T-cell (primary cell): ENCODE measurements at places on chromosomes 12 and 14.
A peak's percentile ranks its signal among the peaks of the same experiment; 100 is the strongest.

DNA sequence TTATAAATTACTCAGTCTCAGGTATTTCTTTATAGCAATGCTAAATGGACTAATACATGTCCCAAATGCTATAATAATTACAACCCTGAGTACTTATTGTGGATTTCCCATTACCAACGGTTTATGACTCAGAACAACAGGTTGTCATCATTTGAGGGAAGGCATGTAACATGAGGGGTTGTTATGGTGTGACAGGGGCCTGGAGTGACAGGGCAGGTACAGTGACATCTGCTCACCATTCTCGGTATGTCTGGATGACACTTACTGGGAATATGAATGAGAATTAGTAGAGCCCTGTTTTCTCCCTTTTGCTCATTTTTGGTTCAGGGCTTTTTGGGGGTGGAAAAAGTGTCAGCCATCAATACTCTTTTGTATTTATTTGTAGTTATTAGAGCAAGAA is 36.2 kb upstream of the FERMT2 start:
- no peak for DNase-seq

- no peak for DNase-seq
Observed at GRCh38 chr12:5163661-5164060, 120.0 kb downstream of the KCNA5 start.

DNA sequence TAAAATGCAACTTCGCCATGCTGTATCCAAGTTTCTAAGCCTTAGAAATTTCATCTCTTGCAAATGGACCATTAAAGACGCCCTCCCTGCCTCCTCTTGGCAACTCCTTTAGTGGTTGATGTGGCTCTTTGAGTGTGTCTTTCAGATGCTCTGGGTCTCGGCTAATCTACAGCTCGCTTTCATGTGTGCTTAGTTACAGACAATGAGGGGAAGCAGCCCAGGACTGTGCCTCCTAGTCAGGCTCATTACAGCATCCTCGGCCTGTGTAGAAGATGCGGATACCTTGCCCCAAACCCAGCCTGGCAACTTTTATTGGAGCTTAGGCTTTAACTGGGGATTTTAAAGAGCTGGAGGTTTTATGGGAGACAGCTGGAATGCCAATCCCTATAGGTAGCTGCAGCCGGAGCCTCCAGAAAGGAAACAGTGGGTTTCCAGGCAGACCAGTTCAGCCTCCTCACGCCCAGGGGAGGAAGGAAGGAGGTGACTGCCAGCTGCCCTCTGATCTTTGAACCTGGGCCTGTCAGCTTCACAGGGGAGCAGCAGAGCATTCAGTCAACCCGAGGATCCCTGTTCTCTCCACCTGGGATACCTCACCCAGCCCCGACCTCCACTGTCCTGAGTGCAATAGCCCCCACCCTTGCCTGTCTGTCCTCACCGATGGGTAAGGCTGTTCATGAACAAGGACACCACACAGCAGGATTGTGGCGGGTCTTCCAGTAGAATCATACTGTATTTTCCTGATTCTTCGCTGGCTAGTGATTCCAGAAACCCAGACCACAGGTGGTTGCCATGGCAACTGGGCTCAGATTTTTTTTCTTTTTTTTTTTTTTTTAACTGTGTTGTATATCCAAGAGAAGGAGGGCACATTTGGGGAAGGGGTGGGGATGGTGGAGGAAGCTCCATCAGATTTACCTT is 638.5 kb downstream of the MED13L start:
- DNase-seq: no peak

DNA sequence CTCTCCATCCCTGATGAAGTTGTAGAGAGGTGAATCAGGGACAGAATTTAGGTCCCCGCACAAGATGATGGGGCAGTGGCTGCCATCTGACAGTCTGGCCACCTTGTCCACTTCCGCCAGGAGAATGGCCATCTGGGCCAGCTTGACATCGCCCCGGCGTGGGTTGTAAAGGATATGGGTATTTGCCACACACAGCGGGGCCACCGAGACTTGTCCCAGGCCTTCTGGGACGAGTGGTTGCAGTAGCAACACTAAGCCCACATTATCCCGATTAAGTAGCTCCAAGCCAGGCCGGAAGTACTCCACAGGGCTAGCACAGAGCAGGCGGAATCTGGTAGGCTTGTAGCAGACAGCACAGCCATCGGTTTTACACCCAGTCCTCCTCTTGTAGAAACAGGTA is 6.2 kb downstream of the ANGEL1 start:
- DNase-seq: no peak

- DNase-seq: no peak
Observed at GRCh38 chr12:97764700-97765099, 302.1 kb downstream of the RMST start.

GRCh38 chr14:85576848-85577542 is 47.1 kb downstream of the FLRT2 start:
- DNase-seq: no peak

GRCh38 chr14:75833326-75834020 is 148.3 kb downstream of the TGFB3 start:
- DNase-seq: no peak

DNA sequence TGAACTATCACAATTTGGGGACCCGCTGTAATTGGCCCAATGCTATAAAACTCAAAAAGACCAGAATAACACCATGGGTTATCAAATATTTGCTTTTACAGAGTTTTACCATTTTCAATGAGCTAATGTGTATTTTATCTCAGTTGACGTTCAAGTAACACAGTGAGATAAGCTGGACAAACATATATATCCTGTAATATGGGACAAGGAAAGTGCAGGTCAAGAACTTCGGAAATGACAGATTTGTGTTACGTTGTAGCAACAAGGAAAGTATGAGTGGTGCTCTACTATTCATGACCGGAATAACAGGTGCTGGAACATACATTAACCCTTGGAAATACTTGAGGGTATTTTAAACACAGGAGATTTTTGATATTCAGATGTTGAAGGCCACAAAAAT is 566.4 kb upstream of the FLRT2 start:
- no peak for DNase-seq

- no peak for DNase-seq
Observed at GRCh38 chr12:81800298-81801148, 41.4 kb upstream of the PPFIA2 start.

DNA sequence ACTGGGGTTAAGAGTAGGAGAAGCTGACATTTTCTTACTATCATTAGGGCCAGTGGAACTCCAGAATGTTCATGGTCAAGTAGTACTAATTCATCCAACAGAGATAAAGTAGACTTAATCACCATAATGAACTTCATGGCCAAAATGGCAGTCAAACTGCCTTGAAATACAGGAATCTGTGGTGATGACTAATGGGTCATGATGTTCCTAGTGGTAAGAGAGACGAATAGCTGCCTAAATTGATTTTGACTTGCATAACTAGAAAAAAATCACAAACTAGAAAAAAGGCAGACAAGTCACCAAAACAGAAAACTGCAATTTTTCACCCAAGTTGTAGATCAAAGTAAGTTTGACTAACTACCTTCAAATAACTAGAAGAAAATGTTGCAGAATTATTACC is 138.5 kb downstream of the MGAT4C start:
- no peak for DNase-seq

- DNase-seq: no peak
Observed at GRCh38 chr14:30108975-30109700, 181.5 kb upstream of the PRKD1 start.

- DNase-seq: no peak
Observed at GRCh38 chr12:19451196-19451595, 11.9 kb downstream of the AEBP2 start.

GRCh38 chr14:76002383-76002782 is 16.8 kb downstream of the IFT43 start:
- no peak for DNase-seq

- DNase-seq: no peak
Observed at GRCh38 chr12:71312768-71313403, 126.7 kb upstream of the LGR5 start.

GRCh38 chr12:2364631-2365051 is 311.9 kb downstream of the CACNA1C start:
- no peak for DNase-seq

DNA sequence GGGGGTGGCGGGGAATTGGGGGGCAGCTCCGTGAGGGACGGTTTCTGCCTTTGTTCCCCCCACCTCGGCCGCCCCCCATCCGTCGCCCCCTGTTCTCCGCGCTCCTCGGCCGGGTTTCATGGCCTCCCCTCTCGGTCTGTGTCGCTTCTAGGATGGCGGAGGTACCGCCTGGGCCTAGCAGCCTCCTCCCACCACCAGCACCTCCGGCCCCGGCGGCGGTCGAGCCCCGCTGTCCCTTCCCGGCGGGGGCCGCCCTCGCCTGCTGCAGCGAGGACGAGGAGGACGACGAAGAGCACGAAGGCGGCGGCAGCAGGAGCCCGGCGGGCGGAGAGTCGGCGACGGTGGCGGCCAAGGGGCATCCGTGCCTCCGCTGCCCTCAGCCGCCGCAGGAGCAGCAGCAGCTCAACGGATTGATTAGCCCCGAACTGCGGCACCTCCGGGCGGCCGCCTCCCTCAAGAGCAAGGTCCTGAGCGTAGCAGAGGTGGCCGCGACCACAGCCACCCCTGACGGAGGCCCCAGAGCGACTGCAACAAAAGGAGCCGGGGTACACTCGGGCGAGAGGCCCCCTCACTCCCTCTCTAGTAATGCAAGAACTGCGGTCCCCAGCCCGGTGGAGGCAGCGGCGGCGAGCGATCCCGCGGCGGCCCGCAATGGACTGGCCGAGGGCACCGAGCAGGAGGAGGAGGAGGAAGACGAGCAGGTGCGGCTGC is 575 bp downstream of the NAA30 start:
- peak; percentile 6 for DNase-seq

DNA sequence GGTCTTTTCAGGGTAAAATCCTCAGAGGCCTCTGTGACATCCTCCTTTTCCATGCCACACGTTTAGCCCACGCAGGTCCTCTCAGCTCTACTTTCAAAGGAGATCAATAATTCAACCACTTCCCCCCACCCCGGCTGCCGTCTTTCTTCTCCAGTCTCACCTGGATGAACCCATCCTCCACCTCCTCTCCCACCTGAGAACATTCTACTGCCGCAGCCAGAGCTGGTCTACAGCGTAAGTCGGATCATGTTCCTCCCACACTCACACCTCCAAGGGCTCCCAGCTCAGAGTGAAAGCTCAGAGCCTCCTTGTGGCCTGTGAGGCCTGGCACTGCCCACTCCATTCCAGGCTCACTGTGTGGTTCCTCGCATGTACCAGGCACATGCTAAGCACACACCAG is 246.6 kb downstream of the CHST11 start:
- DNase-seq: no peak

- DNase-seq: no peak
Observed at GRCh38 chr12:127077262-127078045, 1189.5 kb upstream of the TMEM132C start.

DNA sequence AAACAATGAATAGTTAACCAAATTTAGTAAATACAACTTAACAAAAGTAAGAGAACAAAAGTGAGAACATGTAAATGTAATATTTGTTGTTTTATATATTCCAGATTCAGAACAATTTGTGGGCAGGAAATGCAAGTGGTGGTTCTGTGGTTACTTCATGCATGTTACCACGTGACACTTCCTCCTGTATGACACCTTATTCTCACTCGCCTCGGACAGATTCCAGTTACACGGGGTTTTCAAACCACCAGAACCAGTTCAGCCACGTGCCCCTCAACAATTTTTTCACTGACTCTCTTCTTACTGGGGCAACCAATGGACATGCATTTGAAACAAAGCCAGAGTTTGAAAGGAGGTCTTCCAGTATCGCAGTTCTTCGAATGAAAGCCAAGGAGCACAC is 21.0 kb downstream of the ALX1 start:
- no peak for DNase-seq

GRCh38 chr12:53738406-53739213 is 11.4 kb upstream of the CALCOCO1 start:
- DNase-seq: peak; percentile 56

DNA sequence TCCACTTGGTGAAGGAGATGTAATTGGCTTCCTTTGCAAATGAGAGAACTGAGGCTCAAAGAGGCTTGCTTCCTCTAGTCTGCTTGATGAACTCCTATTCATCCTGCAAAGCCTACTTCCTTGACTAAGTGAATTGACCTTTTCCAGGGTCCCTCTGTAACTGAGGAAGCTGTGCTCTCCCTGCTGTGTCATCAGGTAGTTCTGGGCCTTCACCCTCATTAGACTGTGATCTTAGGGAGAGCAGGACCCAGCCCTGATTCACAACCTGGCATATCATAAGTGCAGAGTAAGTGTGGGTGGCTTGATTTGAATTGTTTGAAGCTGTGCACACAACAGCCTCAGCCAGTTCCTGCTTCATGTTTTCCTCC is 16.3 kb downstream of the ASB2 start:
- DNase-seq: no peak

GRCh38 chr12:90216815-90217214 is 508.2 kb upstream of the ATP2B1 start:
- no peak for DNase-seq

DNA sequence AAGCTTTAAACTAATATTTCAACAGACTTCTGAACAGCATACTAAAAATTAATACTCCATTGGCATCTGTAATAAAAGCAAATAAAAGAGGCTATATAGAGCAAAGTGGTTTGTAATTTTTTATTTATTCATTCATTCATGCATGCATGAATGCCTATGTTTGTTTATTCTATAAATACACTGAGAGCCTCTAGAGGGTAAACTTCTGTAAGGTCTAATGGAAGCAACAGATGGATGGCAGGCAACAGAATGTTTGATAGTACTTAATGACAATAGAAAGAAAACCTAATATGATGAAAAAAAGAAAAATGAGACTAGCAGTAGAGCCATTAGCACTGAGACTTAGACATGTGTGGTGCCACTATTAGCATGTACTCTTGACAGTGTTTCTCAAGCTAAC is 253.1 kb downstream of the CCDC91 start:
- DNase-seq: no peak

DNA sequence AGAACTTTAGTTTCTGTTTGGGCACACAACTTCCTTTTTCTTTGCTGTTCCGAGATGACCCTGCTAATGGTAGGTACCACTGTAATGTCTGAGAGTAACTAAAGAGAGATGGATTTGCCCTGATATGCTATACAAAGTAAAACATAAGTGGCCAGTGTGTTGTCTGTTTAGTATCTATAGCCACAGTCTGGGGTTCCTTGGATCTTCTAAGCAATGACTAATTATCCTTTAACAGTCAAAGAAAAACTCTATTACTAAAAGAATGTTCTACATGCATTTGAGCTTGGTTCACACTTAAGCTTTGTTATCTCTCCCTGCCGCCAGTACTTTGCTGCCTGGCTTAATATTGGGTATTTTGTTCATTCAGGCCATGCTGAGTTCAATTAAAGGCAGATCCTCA is 1051.9 kb upstream of the FLRT2 start:
- DNase-seq: no peak

DNA sequence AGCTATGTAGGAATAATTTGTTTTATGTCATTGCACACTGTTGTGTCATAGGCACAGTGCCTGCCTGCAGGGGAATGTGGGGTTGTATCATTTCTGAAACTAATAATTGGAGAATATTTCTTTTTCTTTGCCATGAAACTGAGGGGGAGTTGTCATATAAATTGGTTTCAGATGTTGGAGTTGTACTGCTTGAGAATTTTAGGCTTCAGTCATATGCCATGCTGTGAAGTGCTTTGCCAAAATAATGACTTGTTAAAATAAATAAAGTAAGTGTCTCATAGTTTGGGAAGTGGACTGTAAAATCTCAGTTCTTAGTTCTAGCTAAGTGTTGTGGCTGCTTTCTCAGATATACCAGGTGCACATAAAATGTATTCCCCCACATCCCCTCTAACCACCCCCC is 116.8 kb downstream of the DAAM1 start:
- no peak for DNase-seq

GRCh38 chr14:89910691-89911009 is 43.9 kb downstream of the EFCAB11 start:
- no peak for DNase-seq
